ENCODE measurements at places on chromosomes 6 and 20.

DNA sequence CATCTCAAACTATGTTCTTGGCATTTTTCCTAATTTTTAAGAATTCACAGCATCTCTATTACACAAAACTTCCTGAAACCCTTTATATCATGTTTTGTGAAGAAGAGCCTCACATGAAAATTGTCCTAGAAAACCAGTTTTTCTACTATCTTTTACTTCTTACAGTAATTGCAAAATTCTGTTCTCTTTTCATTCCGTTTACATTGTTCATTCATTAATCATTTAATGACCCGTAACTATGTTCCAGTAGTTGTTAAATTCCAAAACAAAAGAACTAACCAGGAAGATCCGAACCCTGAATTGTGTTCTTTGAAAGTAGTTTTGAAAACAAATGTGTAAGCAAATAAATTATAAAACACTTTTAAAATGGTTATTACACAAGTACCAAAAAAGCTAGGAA lies 597.0 kb downstream of the EYS start:
- DNase-seq: no peak

- DNase-seq: no peak
These were observed 11.6 kb upstream of the MTG2 start for GRCh38 chr20:62171245-62171644.

DNA sequence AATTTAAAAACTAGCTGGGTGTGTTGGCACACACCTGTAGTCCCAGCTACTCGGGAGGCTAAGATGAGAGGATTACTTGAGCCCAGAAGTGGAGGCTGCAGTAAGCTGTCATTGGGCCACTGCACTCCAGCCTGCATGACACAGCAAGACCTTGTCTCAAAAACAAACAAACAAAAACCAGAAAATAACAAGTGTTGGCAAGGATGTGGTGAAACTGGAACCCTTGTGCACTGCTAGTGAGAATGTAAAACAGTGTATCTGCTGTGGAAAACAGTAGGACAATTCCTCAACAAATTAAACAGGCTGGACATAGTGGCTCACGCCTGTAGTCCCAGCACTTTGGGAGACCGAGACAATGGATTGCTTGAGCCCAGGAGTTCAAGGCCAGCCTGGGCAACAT lies 3.5 kb downstream of the UQCC1 start:
- DNase-seq: no peak

DNA sequence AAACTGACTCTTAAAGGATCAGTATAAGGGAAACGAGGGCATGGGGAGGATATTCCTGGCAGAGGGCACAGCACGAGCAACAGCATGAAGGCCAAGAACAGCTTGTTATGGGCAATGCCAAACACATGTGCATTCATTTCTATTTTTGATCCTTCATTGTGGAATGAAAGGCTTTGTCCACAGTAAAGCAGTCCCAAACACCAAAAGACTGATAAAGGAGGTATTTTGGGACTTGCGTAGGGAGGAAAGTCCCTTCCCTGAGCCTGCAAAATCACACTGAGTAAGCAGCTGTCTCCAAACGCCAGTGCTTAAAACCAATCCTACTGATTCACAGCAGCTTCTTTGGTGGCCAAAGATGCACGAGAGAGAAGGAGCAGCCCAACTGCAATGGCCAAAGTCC lies 138.2 kb downstream of the UNC5CL start:
- no peak for DNase-seq

DNA sequence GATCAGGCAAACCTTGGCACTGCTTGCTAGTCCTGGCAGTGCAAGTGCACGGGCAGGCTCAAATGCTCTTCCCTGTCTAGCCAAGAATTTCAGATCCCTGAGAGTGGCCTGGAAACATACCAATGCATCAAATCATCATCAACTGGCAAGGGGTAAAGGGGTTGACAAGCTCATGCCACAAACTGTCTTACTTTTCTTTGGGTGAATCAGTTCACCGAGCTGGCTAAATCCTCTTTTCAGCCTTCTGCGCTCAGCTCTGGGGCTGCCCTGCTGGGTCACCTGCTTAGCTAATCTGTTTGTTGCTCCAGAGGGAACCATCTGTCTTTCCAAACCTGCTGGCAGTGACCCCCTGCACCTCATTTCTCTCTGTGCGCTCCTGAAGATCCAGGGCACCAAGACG lies 59.5 kb downstream of the LYRM4 start:
- no peak for DNase-seq

DNA sequence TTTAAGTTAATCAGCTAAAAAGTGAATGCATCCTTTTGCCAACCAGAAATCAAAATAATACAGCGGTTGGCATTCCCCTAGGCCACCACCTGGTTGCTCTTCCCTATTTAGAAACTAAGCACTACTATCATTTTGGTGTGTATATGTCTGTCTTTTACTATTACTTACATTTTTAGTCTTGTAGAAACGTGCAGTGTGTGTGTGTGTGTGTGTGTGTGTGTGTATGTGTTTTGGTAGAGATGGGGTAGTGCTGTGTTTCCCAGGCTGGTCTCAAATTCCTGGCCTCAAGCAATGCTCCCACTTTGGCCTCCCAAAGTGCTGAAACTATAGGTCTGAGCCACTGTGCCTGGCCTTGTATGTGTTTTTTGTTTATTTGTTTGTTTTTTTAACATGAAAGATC lies 27.4 kb downstream of the MYO6 start:
- no peak for DNase-seq

DNA sequence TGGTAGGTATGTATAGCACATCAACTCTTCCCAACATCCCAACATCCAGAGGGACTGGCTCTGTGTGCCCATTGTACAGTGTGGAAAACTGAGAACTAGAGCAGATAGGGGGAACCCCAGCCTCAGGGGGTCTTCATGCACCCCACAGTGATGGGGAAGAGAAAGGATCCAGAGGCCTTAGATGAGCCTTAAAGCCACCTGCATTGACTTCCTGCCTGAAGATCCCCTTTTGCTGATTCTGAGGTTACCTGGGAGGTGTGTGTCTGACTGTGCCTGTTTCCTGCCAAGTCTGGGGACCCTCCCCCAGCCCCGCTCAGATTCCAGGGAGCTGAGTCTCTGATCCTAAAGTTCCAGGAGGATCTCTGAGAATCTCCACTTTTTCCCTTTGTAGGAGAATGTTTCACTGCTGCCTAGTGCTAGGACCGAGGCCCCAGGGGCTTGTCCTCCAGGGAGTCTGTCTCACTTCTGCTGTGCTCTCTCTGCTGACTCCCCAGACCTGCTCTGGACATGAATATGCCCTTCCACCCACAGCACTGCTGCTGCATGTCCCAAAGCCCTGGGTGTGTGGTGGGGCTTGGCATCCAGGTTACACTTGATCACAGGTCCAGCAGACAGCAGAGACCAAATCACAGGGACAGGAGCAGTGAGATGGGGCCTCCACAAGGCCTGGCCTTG lies 12.8 kb upstream of the PGC start:
- no peak for DNase-seq

GRCh38 chr20:44447827-44448419 lies 27.8 kb upstream of the TTPAL start:
- no peak for DNase-seq

GRCh38 chr6:169964486-169965180 lies 213.2 kb downstream of the ERMARD start:
- DNase-seq: no peak

DNA sequence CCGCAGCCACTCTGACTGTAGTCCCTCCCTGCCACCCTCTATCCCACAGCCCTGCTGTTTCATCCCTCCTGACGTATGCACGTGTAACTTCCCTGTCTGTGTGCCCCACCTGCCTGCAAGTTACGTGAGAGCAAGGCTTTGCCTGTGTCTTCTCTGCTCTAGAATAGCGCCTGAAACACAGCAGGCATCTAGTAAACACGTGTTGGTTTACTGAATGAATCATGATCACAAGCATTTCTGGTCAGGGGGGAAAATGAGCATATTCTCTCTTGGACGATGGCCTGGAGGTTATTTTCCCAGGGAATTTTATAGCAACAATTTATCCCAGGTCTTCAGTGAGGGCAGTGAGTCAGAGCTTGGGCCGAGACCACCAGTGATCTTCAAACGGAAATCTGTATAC lies 38.3 kb downstream of the PSMG4 start:
- DNase-seq: no peak

DNA sequence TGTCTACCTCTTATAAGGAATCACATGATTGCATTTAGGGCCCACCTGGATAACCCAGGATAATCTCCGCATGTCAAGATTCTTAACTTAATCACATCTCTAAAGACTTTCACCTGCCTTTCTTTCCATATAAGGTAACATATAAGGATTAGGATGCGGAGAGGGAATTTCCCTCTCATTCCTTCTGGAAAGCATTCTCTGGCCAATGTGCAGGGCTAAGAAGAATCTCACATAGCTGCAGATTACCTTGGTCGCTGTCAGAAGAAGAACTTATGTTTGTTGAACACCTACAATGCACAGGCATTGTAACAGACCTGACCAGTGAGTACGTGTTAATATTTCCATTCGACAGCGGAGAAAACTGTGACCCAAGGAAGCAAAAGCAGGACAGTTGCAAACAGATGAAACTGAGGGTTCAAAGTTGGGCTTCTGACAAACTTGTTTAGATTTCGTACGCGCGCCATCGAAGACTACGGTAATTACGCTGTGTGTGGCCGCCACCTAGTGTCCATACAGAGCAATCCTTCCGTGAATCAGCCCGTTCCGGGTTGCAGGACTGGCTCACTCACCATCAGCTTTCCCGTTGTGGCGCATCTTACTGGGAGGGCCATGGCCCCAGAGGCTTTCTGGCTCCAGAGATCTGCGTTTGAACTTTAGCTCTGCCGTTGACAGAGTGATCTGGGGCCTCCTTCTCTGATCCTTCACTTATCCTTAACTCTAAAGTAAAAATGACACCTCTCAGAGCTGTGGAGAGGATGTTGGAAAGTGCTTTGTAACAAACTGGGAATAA lies 9.5 kb downstream of the C20orf202 start:
- peak; percentile 37 for DNase-seq

- no peak for DNase-seq
These were observed 877.3 kb upstream of the MAP3K7 start for GRCh38 chr6:91464201-91464600.

DNA sequence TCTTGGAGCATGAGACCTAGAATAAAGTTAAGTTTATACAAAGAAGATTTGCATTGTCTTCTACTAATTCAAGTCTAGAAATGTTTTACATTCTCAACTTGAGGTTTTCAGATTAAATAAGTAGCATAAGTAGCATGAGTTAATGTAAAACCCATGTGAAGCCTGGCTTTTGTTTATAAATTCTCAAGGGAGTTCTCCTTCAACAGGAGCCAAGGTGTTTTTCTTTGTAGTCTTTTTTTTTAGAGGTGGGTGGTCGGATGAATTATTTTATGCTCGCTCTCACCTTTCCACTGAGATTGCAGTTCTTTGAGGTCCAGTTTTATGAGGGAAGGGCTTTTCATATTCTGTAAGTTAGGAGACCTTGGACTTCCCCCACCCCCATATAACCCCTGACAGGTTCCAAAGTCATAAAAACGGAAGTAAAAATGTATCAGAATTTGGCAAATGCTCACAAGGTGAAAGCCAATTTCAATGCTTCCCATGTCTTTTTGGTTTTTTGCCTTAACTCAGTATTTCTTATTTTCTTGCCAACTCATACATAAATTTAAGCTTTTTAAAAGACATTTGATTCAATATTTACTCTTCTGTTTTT lies 244.3 kb upstream of the ASCC3 start:
- no peak for DNase-seq

DNA sequence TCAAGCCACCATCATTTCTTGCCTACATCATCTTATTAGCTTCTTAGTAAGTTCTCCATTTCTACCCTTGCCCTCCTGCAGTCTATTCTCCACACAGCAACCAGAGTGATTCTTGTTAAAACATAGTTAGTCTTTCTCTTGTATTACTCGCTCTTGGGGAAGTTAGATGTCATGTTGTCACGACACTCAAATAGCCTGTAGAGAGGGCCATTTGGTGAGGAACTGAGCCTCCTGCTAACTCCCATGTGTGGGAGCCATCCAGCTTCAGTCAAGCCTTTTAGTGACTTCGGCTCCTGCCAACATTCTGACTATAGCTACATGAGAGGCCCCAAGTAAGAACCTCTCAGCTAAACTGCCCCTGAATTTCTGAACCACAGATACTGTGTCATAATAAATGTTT lies 395.4 kb downstream of the CDC5L start:
- no peak for DNase-seq

DNA sequence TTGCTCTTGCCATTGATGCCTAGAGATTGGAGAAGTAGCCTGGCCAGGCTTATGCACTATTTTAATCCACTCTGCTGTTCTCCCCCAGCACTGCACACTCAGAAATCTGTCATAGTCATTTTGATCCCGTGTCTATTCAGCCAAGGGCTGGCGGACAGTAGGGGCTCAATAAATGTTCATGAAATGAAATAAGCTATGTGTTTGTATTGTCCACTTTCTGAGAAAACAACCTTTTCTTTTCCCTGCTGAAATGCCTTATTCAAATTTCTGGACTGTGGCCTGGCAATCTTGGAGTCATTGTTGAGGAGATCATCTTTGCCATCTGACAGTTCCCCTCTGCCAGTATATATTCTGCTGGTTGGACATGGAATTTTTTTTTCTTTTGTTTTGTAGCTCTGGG lies 550.4 kb upstream of the MAP3K7 start:
- no peak for DNase-seq

GRCh38 chr20:3367089-3367488 lies 40.4 kb downstream of the DNAAF9 start:
- no peak for DNase-seq

GRCh38 chr6:155244434-155244833 lies 19.4 kb upstream of the CLDN20 start:
- DNase-seq: no peak

Data from GOT3 (cell line).